ENCODE measurements at places on chromosomes 5 and 9. TPM values are rescaled to one million over a fixed set of nuclear protein-coding genes. Genes with fewer than 3 reads are reported as not detected.

- DNase-seq = no peak
Observed at GRCh38 chr9:32554107-32554506, 1.7 kb upstream of the TOPORS start.

DNA sequence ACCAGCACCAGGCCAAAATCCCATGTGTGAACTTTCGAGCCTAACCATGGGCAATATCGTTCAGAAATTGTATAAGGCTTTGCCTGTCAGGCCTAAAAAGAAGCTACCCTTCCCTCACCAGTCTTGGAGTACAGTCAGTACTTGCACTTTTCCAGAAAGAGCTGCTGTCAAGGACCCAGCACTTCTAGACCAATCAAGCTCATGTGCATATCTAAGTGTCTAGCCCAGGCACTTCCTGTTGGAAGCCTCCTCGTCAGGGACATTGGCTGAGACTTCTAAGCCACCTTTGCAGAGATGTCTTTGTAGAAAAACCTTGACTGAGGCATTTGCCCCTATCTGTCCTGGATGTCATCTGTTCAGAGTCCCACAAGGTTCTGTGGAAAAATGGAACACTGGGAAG, 1930.5 kb downstream of the EFNA5 start:
- no peak for DNase-seq

- no peak for DNase-seq
Observed at GRCh38 chr9:12720551-12720950, 27.4 kb downstream of the TYRP1 start.

- DNase-seq = no peak
Observed at GRCh38 chr5:72799721-72800120, 16.7 kb upstream of the TNPO1 start.

GRCh38 chr5:179806250-179807048, at the start of gene MGAT4B:
TSS of gene MGAT4B (minus strand) at chr5:179806866. CDS start at chr5:179806583, 283 bp downstream.
- no peak for DNase-seq

- no peak for DNase-seq
Observed at GRCh38 chr5:1692381-1692780, 107.3 kb downstream of the MRPL36 start.

- no peak for DNase-seq
Observed at GRCh38 chr9:128316421-128316820, 5.8 kb downstream of the TRUB2 start.

DNA sequence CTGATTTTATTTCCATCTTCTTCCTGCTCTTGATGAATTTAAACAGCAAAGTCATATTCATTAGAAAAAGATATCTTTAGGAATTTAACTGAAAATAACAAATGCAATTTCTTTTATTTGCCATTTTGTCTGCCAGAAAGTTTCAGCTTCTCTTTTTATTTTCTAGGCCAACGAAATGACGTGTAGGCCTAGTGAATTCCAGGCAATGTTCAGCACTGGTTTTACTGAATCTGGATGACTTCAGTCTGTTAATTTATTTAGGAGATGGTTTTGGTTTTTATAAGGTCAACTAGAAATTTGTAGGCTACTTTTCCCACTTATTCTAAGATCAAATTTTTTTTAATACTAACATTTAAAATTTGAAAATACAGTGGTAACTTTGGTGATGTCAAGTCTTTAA, 129.1 kb upstream of the VCAN start:
- DNase-seq = no peak

DNA sequence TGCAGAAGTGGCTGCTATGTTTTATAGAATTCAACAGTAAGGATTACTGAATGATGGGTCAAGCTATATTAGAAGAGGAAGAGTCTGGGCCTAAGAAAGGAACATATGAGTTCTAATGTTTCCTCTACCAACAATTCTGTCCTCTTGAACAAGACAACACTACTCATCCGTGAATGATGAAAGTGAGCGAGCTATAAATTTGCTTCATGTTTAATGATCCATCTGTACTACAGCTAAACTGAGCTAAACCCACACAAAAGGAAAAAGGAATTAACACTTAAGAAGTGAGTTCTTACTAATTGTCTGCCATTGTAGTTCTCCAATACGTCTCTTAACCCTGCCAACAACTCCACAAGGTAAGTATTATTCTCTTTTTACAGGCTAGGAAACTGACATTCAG, 204.4 kb downstream of the GLIS3 start:
- DNase-seq = no peak

DNA sequence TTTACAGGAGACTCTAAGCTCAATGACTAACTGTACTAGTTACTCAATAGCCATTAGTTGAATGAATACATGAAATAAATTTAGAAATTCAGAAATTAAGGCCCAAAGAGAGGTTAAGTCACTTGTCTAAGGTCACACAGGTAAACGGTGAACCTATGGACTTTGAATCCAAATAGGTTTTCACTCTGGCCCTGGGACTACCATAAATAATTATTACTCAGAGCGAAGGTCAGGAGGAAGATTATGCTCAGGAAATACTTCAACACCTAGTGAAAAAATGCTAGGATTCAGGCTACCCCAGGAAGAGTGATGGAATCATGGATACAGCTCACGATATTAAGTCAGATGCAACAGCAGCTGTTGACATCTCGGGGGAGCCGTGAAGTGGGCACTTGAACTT, 417.4 kb downstream of the GABRG2 start:
- DNase-seq = no peak

DNA sequence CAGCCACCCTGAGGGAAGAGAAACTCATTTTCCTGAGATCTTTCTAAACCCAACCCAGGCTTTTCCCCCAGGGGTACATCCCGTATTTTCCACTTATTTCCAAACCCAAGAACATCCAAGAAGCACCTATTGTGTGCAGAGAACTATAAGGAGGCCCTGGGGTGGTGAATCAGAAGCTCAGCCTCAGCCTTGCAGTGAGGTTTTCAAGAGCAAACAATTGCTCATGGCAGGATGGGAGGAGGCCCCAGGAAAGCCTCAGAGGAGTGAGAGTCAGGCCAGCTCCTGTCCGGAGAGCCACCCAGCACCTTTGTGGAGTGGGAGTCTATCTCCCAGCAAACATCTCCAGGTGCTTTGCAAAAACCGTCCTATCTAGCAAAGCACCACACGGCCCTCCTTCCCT, 19.2 kb downstream of the NIPAL4 start:
- DNase-seq = no peak

DNA sequence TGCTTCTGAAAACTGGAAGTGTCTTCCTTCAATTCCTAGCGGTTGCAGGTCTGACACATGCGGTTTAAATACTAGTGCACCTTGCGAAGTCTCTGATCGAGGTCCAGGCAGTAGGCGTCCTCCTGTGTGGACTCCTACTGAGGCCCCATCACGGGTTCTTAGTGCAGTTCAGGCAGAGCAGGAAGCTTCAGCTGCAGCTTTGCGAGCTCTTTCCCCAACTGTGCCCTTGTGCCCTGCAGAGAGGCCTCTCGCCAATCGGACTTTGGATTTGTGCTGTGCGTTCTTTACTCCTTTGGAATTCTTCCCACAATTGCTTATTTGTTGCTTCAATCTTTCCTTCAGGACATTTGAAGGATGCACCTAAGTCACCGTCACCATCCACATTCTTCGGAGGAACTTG, 40.6 kb upstream of the FAM120AOS start:
- DNase-seq = no peak

EQTN gene
- total RNA-seq = not detected

SLC6A18 gene
- not detected for total RNA-seq

PTAR1 gene
- 56.5 TPM for total RNA-seq

DTWD2 gene
- 7.9 TPM for total RNA-seq

LHX2 gene
- total RNA-seq = not detected

KYAT1 gene
- 11.0 TPM for total RNA-seq

AK8 gene
- total RNA-seq = 0.25 TPM

AHRR gene
- 11.3 TPM for total RNA-seq

DOCK8 gene
- total RNA-seq = 18.4 TPM

All from vagina (tissue), 2 donors.